Activated CD8-positive, alpha-beta memory T cell treated with anti-CD3 and anti-CD28 coated beads for 4 hours (primary cell): ENCODE measurements at places on chromosomes 2 and 18.
A peak's percentile ranks its signal among the peaks of the same experiment; 100 is the strongest.

GRCh38 chr2:148989882-148990493 lies 48.5 kb upstream of the LYPD6B start:
- no peak for DNase-seq

- DNase-seq: no peak
Observed at GRCh38 chr2:25504266-25504665, 162.5 kb upstream of the DNMT3A start.

DNA sequence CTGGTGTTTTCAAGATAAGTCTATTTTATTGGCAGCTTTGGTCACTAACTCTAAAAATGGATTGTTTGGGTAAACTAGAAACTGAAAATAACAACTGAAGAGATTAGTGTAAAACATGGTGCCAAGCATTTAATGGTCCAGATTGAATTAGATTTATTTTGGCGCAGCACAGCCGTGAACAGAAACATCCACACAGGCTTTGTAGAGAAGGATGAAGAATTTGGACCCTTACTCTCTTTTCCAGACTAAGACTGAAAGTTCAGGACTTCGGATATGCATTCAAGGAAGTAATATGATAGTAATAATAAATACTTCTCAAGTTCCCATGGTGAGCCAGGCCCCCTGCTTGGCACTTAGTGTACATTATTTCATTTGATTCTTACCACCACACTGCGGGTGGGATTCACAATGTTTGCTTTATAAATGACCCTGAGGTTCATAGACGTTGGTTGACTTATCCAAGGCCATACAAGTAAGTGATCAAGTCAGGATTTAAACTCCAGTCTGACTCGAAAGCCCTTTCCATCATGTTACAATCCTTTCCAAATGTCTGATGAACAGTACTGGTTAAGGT lies 54.2 kb upstream of the ITGB6 start:
- DNase-seq: no peak

DNA sequence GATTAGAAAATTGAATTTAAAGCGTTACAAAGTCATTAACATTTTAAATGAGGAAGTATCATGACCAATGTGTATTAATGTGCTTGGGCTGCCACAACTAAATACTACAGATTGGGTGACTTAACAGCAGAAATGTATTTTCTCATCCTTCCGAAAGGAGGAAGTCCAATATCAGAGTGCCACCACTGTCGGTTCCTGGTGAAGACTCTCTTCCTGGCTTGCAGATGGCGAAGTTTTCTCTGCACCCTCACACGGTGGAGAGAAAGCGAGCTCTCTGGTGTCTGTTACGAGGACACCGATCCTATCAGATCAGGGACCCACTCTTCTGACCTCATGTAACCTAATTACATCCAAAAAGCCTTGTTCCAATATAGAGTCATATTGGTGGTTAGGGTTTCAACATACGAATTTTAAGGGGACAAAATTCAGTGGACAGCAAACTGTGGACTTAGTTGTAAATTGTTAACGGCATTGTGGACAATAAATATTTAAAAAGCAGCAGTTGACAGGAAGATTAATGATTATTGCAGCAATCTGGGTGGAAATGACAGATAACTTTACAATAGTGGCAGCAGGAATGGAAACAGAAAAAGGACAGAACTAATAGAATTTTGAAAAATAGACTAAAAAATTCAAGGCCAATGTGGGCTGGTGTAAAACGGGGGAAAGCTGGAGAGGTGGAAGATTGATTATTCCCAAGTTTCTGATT lies 35.1 kb upstream of the CYRIA start:
- DNase-seq: no peak

- DNase-seq: no peak
Observed at GRCh38 chr18:70513502-70514171, 224.8 kb downstream of the SOCS6 start.

DNA sequence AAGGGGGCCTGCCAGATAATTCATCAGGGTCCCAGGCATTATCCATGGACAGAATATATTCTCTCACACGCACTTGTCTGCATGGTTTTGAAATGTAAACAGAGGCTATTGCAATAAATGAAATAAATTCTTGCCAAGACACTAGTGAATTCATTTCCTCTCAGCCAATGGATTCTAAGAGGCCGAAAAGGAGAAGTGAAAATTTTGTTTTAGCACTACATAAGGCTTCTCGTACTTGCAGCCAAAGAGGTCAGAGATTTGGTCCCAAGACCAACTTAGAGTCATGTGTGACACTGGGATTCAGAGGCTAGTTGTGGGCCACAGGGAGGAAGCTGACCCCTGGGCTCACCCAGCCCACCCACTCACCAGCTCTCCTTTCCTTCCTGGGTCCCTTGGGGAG lies 184.1 kb upstream of the GLI2 start:
- no peak for DNase-seq

DNA sequence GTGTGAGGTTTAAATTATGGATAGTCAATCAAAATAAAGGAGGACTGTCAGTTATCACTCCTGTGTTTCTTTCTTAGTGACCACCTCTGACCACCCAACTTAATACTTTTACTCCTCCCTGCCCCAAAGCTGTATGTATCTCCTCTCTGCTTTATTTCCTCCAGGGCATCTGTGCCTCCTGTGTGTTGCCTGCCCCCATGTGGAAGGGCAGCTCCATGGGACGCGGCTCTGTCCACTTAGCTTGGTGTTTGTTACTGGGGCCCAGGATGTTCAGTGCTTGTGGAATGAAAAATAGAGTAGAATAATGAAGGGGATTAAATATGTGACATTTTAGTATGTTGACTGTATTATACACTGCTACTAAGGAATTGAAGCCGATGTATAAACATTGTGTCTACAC lies 9.8 kb downstream of the ACP1 start:
- DNase-seq: no peak

- DNase-seq: no peak
Observed at GRCh38 chr2:106537047-106537446, 49.9 kb downstream of the CD8B2 start.

DNA sequence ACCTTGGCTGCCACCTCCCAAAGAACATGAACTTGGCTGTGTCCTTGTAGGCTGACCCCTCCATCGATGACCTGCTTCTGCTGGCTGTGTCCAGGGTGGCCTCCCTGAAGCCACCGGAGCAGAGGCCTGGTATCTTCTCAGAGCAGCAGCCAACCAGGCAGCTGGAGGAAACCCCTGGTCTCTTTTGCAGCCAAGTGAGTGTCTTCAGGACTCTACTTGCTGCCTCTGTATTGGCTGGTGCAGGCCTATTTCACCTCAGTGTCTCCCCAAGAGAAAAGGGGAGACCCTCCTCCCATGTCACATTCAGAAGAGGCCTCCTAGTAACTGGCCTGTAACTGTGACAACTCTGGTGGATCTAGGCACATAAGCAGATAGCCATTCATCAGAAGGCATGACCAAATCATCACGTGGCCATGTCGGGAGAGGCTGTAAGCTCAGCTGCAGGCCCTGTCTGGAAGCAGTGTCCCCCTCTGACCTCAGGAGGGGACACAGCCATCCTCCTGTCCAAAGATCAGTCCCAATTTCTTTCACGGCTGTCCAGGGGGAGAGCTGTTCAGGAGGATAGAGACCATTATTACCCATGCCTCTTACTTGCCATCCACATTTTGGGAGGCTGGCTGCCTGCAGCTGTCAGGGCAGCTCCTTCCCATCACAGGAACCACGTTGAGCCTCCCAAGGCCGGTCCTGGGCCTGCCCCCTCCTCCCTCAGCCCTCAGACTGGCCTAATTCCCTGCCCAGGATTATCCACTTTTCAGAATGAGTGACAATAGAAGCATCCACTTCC lies 20.9 kb upstream of the ROCK2 start:
- DNase-seq: no peak

DNA sequence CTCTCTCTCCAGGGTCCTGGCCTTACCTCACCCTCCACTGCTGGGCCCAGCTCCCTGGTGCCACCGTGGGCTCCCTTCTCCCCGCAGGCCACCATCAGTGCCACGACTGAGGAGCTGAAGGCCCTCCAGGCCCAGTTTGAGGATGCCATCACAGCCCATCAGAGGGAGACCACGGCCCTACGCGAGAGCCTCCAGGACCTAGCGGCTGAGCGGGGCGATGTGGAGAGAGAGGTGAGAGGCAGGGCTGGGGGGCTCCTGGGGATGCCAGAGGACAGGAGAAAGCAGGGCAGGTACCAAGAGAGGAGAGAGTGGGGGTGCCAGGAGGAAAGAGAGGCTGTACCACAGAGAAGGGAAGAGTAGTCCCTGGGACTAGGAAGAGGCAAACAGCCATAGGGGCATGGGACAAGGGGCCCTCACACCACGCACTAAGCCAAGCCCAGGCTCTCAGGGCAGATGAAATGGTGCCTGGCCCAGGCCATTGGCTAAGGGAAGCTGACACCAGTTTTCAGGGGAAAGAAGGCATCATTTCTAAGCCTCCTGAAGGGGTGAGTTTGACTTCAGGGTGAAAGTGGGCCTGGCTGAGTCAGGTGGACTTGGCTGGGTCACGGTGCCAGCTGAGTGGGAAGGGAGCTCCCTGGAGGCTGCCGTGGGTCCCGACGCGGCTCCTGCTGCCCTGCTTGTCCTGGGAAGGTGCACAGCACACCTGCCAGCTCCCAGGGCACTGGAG lies 39.0 kb upstream of the SNED1 start:
- no peak for DNase-seq

- no peak for DNase-seq
Observed at GRCh38 chr2:9909106-9909505, 42.4 kb upstream of the GRHL1 start.

DNA sequence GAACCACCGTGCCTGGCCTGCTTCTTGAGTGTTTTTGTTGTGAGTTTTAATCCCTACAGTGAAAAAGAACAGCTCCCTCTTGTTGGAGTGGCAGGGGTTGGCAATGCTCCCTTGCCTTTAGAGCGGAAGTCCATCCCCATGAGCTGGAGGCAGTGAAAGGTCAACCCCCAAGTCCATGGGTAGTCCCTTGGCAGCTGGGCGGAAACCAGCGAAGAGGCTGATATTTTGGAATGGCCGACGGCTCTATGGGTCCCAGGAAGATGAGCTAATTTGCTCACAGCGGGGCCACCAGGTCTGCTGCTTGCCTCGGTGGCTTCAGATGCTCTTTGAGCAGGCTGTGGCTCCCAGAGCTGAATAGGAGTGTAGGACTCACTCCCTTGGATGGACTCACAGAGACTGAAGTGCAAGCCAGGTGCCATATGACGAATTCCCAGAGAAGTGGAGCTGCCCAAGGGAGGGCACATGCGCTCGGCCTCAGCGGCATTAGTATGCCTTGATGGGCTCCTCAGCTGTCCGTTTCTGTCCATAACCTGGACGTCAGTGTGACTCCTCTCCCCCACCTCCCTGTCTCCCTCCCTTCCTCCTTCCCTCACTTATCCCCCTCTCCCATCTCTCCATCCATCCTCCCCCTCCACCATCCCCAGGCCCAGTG lies 25.4 kb upstream of the RHOB start:
- no peak for DNase-seq

DNA sequence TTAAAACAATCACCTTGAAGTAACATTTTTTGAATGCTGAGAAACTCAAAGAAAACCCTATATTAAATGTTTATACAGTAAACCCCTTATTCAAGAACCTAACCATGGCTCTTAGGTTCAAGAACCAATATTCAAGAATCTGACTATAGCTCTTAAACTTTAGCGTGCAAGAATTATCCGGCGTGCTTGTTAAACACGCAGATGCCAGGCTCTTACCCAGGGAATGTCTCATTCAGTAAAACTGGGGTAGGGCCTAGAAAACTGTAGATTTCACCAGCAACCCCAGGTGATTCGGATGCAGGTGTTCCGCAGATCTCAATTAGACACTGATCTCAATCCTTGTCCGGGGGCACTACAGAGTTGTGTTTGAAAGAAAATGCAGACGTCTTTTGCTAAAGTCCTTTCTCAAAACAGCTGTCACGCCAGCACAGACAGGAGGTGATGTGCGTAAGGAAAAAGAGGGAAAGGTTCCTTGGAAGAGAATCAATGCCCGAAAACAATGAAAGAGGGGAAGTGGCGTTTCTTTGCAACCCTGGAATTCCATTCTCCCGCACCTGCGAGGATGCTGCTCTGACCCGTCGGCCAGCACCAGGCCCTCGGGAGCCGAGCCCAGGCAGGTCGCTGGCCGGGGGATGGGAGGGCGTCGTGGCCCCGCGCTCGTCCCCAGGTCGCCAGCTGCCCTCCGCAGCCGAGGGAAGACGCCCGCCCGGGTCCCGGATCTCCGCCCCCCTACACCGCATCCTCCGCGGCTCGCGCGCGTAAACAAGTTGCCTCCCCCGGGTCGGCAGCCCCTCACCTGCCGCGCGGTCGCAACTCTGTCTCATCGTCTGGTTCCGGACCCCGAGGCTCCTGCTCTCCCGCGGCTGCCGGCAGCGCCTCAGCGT lies 851 bp downstream of the EIF2AK3 start:
- DNase-seq: peak; percentile 30

DNA sequence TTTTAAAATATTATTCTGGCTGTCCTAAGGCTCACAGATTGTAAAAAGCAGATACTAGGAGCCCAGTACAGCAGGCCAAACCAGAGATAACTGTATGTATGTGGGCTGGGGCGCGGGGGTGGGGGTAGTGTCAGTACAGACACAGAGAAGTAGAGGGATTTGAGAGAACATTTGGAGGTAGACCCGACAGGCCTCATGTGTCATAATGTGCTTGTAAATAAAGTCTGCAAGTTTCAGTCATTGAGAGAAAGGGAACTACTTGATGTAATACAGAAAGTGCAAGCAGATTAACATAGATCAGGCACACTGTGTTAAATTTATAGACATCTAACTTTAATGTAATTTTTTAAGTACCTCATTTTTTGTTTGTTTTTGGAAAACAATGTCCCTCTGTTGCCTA lies 7.4 kb upstream of the POLI start:
- no peak for DNase-seq

GRCh38 chr2:75416420-75417342 lies 144.1 kb downstream of the EVA1A start:
- DNase-seq: no peak

GRCh38 chr2:16400127-16400623 lies 265.5 kb downstream of the CYRIA start:
- no peak for DNase-seq

DNA sequence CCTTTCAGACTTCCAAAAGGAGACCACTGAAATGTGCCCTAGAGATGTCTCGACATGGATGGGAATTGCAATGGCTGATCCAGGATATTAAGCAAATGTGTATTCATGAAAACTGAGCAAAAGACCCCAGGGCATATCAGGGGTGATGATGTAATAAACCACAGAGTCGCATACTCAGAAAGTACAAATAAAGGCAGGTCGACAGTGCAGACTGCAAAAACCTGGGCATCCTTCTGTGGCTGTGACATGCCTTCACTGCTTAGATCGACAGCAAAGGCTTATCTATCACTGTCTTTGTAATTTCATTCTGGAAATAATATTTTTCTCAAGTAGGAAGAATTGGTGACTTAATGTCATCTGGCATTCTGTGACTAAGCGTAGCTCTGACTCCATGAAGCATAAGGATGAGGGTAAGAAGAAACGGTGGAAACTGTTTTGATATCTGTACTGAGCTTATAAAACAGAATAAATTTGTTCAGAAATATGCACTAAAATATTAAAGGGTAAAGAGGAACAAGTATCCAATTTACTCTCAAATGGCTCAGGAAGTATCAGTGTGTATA lies 115.6 kb upstream of the NRP2 start:
- DNase-seq: no peak
